MM.1S (cell line): ENCODE measurements at places on chromosomes 5 and 9.
A peak's percentile ranks its signal among the peaks of the same experiment; 100 is the strongest.

- H3K27ac ChIP-seq = no peak overlapping the region
- H3K27me3 ChIP-seq = no peaks in the 10 kb centered on the region
- no peaks in the 10 kb centered on the region for H3K4me1 ChIP-seq
- DNase-seq = no peak
Measured at GRCh38 chr9:135951889-135952663, 9.1 kb downstream of the UBAC1 start.

DNA sequence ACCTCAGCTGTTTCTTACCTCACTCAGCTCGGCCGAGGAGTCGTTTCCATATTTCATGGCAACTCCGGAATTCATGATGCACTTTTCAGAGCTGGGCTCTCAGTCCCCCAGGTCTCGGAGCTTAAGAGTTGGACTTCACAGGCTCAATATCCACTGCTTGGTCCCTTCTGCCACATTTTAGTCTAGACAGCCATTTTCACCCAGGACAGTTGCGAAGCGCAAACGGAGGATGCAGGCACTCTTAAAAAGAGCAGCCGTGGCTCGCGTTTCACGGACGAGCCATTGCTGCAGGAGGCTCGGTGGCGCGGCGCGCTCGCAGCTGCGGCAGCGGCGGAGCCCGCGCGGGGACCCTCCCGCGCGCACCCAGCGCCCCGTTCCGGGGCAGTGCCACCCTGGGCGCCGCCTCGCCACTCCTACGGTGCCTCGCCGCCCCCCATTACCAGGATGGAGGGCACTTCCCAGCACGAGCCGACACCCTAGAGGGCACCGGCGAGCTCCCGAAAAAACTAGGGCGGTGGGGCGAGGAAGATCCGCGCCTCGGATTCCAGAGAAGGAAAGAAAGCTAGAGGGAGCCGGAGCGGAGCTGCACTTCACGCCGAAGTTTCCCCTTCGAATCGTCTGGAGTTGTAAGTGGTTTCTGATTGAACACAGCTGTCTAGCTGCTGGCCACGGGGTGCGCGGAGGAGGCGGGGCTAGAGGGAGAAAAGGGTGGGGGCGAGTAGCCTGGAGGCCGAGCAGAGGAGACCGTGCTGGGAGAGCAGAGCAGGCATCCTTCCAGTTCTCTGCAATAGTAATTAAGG is 140.3 kb downstream of the TSSK1B start:
- H3K27me3 ChIP-seq = no peaks in the 10 kb centered on the region
- H3K4me1 ChIP-seq = peaks cover 26% of the 10 kb centered on the region
- H3K4me3 ChIP-seq = peak overlapping the region; percentile 93
- peak overlapping the region; percentile 64; the same call in 1 of the 2 replicates for H3K27ac ChIP-seq

DNA sequence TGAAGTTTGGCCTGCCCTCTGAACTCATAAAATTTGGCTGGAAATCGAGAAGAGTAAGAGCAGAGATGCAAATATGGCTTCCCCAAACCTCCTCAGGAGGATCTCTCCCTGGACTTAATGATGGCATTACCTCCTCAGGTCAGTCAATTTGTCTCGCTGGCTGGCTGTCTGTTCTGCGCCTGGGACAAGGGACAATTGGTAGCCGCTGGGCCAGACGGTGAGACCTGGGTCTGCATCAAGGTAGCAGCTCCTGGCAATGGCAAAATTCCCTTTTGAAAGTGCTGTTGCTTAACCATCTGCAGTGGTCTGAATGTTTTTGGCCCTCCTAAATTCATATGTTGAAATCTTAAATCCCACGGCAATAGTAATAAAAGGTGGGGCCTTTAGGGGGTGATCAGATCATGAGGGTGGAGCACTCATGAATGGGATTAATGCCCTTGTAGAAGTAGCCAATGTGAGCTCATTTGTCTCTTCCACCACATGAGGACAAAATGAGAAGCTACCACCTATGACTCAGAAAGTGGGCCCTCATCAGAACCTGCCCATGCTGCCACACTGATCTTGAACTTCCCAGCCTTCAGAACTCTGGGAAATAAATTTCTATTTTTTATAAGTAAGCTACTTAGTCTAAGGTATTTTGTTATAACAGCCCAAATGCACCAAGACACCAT is 439.3 kb upstream of the KLF4 start:
- H3K36me3 ChIP-seq = no peaks in the 10 kb centered on the region
- no peak for DNase-seq
- H3K4me1 ChIP-seq = no peaks in the 10 kb centered on the region

DNA sequence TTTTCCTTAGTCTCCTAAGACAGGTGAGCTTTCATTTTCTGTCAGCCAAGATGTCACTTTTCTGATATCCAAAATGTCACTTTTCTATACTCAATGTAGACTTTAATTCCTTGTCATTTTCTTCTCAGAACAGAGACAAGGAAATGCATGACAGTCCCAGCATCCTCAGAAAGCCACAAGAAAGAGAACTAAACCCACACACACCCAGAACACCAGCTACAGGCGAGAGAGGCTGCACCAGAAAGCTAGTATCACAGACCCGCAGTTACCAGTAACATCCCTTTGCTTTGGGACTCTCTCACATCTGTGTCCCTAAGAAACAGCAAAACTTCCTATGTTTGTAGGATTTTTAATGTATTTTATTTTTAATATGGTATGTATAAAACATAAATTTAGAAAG is 17.1 kb downstream of the TRMO start:
- DNase-seq = no peak
- no peak overlapping the region for H3K4me3 ChIP-seq
- no peaks in the 10 kb centered on the region; the same call in 1 of the 2 replicates for H3K36me3 ChIP-seq
- H3K4me1 ChIP-seq = no peaks in the 10 kb centered on the region

GRCh38 chr9:74576176-74576575 is 79.0 kb downstream of the RORB start:
- H3K27ac ChIP-seq = no peak overlapping the region
- H3K4me3 ChIP-seq = no peak overlapping the region
- peaks cover 8% of the 10 kb centered on the region for H3K4me1 ChIP-seq
- H3K27me3 ChIP-seq = no peaks in the 10 kb centered on the region

DNA sequence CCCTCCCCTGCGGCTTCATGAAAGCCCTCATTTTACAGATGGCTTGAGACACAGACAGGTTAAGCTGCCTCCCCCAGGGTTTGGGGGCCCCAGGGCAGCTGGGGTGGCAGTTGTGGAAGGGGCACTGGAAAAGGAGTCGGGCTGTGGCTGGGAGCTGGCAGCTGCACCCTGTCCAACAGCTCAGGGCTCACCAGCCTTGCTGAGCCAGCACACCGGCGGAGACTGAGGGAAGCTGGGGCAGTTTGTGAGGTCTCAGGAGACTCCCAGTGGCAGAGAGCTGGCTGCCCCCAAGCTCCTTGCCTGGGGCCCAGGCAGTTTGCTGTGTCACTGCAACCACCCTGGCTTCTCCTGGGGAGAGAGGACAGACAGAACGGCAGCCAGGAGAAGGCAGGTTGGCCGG is 34.8 kb upstream of the RAPGEF1 start:
- H3K27ac ChIP-seq = no peak overlapping the region
- H3K27me3 ChIP-seq = peaks cover 60% of the 10 kb centered on the region
- no peaks in the 10 kb centered on the region for H3K36me3 ChIP-seq
- DNase-seq = no peak
- no peak overlapping the region for H3K4me3 ChIP-seq

- H3K4me3 ChIP-seq = no peak overlapping the region
- no peaks in the 10 kb centered on the region for H3K4me1 ChIP-seq
- H3K36me3 ChIP-seq = no peaks in the 10 kb centered on the region
- H3K27ac ChIP-seq = no peak overlapping the region
Measured at GRCh38 chr5:127785098-127785927, 82.1 kb downstream of the CCDC192 start.

DNA sequence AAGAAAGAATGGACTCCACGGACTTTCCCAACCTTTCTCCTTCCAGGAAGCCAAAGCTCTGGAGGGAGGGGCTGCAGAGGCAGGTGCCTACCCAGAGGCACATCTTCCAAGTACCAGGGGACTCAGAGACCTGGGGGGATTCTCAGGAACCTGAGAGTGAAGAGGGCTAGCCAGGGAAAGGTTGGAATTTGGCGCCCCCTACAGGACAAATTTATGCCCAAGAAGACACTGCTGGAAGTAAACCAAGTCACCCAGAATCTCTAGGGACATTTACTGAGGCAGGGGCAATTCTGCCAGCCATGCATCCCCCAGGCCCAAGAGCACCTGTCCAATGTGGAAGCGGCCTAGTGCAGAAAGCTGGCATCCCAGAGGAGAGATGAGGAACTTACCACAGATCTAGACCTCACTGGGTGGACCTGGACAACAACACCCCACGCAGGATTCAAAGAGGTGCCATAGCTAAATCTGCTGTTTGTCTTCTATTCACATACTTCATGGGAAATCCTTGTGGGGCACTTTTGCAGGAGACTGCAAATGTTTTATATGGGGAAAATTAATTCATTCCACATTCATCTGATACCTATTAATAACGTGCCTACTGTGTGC is 25.9 kb upstream of the IDNK start:
- no peak overlapping the region for H3K4me3 ChIP-seq
- no peak overlapping the region for H3K27ac ChIP-seq
- H3K4me1 ChIP-seq = no peaks in the 10 kb centered on the region
- H3K36me3 ChIP-seq = no peaks in the 10 kb centered on the region
- H3K27me3 ChIP-seq = no peaks in the 10 kb centered on the region
- DNase-seq = peak; percentile 31

DNA sequence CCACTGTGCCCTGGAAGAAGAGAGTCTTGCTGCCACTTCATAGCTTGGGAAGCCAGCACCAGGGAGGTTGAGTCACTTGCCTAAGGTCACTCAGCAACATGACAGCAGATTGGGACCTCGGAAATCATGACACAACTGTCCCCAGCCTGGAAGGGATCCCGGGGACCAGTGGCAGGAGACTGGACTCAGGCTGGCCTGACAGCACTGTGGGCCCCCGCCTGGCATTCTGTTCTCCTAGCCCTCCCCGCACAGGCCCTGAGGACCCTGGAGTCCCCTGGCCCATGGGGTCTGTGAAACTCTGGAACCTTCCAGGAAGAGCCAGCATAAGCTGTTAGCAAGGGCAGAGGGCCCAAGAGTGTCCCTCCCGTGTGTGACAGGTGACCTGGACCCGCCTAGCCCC is 64.9 kb downstream of the COL5A1 start:
- no peaks in the 10 kb centered on the region for H3K36me3 ChIP-seq
- no peak for DNase-seq
- H3K27ac ChIP-seq = no peak overlapping the region

DNA sequence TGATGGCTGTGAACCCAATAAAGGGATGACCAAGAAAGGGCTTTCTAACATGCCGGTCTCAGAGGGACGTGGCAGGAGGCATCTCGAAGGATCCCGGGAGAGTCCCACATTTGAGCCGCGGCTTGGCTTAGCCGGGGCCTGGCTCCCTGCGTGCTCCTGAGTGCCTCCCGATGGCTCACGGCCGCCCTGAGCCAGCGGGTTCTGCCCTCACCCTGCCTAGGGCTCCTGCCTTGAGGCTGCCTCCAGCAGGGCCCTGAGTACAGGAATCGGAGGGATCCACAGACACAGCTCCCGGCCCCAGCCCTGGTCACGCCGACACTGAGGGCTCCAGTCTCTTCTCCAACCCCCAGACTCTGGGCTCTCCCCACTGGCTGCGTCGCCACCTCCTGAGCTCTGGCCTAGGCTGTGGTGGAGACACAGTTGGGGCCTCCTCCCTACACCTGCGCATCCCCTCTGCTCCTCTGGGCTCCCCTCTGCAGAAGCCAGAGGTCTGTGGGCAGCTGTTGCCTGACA is 44.1 kb upstream of the RXRA start:
- no peak for DNase-seq
- H3K4me3 ChIP-seq = no peak overlapping the region
- peaks cover 76% of the 10 kb centered on the region for H3K27me3 ChIP-seq
- no peaks in the 10 kb centered on the region for H3K4me1 ChIP-seq

GRCh38 chr9:79189511-79189924 is 382.2 kb upstream of the TLE4 start:
- H3K4me3 ChIP-seq = no peak overlapping the region
- H3K27ac ChIP-seq = no peak overlapping the region
- H3K4me1 ChIP-seq = no peaks in the 10 kb centered on the region
- no peaks in the 10 kb centered on the region for H3K27me3 ChIP-seq

GRCh38 chr9:7258688-7259396 is 501.1 kb downstream of the KDM4C start:
- no peak overlapping the region for H3K4me3 ChIP-seq
- H3K27ac ChIP-seq = no peak overlapping the region
- H3K36me3 ChIP-seq = no peaks in the 10 kb centered on the region
- H3K27me3 ChIP-seq = no peaks in the 10 kb centered on the region
- no peak for DNase-seq
- H3K4me1 ChIP-seq = no peaks in the 10 kb centered on the region

DNA sequence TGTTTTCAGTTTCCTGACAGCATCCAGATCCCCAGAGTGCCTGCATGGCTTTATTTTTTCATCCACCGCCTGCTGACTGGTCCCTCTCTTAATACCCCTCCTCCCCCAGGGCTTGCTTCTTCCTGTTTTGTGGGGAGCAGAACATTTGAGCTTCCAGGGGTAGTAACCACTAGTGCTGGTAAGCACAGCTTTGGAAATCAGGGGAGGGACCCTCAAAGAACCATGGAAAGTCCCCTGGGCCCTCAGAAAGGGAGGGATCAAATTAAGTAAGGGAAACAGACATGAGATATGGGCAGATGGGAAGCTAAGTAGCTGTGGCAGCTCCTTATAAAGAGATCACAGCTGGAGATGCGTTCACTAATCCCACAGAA is 26.8 kb downstream of the GRIA1 start:
- H3K27ac ChIP-seq = no peak overlapping the region
- no peaks in the 10 kb centered on the region for H3K27me3 ChIP-seq
- no peak for DNase-seq
- H3K36me3 ChIP-seq = no peaks in the 10 kb centered on the region
- H3K4me3 ChIP-seq = no peak overlapping the region

DNA sequence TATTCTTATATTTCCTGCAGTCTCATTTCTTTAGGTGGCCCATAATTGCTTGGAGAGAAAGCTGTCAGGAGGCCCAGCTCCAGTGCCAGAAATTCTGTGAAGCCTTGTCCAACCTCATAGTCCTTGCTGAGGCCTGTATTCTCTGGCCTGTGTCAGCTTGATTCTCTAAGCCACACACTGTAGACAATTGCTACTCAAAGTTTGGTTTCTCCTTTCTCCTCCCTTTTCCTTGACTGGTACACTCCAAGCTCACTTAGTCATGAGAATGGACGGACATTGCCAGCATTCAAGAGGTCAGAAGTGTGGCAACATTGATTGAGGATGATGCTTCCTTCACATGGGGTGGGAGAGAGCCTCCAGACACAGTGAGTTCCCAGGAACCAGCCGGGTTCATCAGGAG is 71.3 kb upstream of the CXCL14 start:
- H3K4me1 ChIP-seq = no peaks in the 10 kb centered on the region
- no peak for DNase-seq
- no peaks in the 10 kb centered on the region for H3K27me3 ChIP-seq
- H3K36me3 ChIP-seq = no peaks in the 10 kb centered on the region
- no peak overlapping the region for H3K27ac ChIP-seq
- H3K4me3 ChIP-seq = no peak overlapping the region

- no peaks in the 10 kb centered on the region for H3K36me3 ChIP-seq
- no peaks in the 10 kb centered on the region for H3K27me3 ChIP-seq
- DNase-seq = no peak
- H3K4me3 ChIP-seq = no peak overlapping the region
- no peaks in the 10 kb centered on the region for H3K4me1 ChIP-seq
Measured at GRCh38 chr9:70485273-70485858, 70.9 kb upstream of the KLF9 start.
